Right ventricle myocardium inferior (tissue), 1 donor: ENCODE measurements at places on chromosomes 1 and 21. TPM values are rescaled to one million over a fixed set of nuclear protein-coding genes. Genes with fewer than 3 reads are reported as not detected.

Gene FAM163A
- 0.65 TPM for total RNA-seq

Gene PCAT6
- 0.54 TPM for total RNA-seq

Gene CZIB
- 60.7 TPM for total RNA-seq

Gene BRDT
- not detected for total RNA-seq

Gene TNFSF4
- total RNA-seq, result 1.0 TPM

Gene SLAMF7
- total RNA-seq, result 0.46 TPM

Gene WNT9A
- total RNA-seq, result 0.73 TPM

Gene FCRL6
- total RNA-seq, result 0.57 TPM

Gene ITGB2
- total RNA-seq, result 36.7 TPM

Gene FMN2
- not detected for total RNA-seq

Gene DNAJC28
- 7.6 TPM for total RNA-seq

Gene FCRL3
- 0.24 TPM for total RNA-seq

GRCh38 chr1:36160949-36161485, 5.1 kb downstream of the MAP7D1 start:
- peak; percentile 80 for DNase-seq

- no peak for DNase-seq
Measured at GRCh38 chr1:243294723-243295121, 38.9 kb downstream of the SDCCAG8 start.

GRCh38 chr1:11930571-11931445, 3.7 kb upstream of the PLOD1 start:
- no peak for DNase-seq

- no peak for DNase-seq
Measured at GRCh38 chr1:54548389-54549044, 489 bp downstream of the ACOT11 start.

- DNase-seq, result no peak
Measured at GRCh38 chr1:24486331-24487065, 16.1 kb upstream of the RCAN3 start.

GRCh38 chr1:207335695-207336363, 14.4 kb downstream of the CD55 start:
- DNase-seq, result no peak

- DNase-seq, result no peak
Measured at GRCh38 chr21:16180614-16181013, 450.8 kb downstream of the USP25 start.

- DNase-seq, result no peak
Measured at GRCh38 chr21:44838951-44839350, 21.1 kb upstream of the SUMO3 start.

GRCh38 chr1:2350911-2351655, 40.3 kb downstream of the MORN1 start:
- DNase-seq, result peak; percentile 52

DNA sequence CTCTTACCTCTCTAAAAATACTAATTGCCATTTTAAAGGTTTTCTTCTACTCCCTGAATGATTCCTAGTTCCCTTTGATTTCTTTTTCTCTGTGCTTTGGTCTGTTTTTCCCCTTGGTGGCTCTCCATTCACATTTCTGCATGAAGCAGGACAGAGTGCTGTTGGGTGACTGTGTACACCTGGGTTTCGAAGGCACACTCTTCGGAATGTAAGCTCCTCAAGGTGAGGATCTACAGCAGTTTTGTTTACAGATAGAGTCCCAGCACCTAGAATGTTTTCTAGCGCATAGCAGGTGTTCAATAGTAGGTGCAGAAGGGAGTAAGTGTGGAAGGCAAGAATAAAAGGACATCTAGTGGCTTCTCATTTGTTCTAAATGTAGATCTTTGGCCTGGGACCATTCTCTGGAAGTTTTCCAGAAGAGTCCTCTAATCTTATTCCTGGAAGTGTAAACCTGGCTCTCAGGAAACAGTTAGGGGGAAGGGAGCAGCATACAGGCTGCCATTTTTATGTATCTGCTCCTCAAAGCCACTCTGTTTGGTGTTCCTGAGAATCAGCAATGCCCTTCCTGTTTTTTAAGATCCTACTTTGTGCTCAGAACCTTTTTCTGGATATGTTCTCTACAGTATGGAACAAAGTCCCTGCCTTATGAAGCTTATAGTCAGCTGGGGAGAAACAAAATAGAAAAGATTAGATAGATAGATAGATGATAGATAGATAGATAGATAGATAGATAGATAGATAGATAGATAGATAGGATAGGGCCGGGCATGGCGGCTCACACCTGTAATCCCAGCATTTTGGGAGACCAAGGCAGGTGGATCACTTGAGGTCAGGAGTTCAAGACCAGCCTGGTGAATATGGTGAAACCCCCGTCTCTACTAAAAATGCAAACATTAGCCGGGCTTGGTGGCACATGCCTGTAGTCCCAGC, 22.8 kb upstream of the EFNA1 start:
- no peak for DNase-seq

GRCh38 chr1:69662321-69662720, 94.6 kb downstream of the LRRC7 start:
- DNase-seq, result no peak

- DNase-seq, result no peak
Measured at GRCh38 chr1:2445162-2445822, 30.8 kb upstream of the PLCH2 start.

DNA sequence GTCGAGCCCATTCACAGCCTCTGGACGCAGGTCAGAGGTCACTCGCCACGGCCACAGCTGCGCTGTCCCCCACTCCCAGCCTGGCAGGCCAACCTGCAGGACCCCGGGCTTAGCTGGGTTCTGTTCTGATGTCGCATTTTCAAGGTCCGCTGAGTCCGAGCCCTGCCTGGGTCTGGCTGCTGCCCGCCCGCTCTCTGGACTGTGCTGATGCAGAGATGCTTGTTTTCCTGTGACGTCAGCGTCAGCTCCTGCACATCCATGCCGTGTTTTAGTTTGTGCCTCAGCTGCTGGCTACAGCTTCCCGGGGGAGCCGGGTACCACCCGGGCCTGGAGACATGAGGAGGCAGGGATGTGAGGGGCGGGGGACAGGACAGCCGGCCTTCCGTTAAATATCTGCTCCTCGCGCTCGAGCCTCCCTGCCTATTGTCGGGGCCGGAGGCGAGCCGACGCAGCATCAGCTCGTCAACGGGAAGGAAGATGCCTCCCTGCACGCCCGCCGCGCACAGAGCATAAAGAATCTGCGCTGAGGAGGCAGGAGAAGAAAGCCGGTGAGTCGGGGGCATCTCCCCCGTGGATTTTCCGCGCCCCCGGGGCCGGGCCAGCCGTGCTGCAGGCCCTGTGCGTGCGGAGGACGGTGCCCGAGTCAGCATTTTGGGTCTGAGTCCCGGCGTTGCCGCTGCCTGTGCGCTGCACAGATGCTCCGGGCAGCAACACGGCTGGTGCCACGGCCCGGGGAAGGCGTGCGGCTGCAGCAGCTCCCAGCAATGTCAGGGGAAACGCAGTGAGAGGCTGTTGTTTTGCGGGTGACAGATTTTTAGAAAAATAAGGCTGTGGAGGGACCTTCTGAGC, 23.4 kb downstream of the PRKCZ start:
- peak; percentile 20 for DNase-seq

DNA sequence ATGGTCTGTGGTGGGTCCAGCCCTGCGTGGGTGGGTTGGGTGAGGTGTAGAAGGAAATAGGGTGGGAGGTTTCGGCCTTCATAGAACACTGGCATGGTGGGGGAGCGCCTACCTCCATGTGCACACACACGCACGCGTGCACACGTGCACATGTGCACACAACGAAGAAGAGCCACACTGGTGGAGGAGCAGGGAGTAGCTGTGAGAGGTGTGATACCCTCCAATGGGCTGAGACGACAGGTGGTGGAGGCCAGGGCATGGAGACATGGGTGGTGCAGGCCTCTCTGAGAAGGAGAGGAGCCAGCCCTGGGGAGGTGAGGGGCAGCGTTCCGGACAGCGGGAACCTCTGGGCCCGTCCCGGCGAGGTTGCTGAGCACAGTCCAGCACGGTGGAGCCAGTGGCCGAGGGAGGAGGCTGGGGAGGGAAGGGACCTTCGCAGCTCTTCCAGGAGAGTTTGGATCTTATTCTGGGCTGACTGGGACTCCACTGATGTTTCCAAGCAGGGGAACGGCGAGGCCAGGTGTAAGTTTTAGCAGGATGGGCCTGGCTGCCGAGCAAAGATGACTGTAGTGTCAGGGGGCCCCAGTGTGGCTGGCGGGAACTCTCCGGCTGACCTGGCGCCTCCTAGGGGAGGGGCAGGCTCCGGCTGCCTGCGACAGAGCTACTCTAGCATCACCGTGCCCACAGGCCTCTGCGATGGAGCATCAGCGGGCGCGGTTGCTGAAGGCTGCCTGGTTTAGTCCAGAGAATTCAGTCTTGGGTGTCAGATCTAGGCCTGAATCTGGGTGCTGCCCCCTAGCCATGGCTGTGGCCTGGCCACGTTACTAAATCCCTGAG, 107.2 kb downstream of the ARHGEF10L start:
- DNase-seq, result peak; percentile 43

GRCh38 chr1:171939740-171940139, 98.4 kb downstream of the DNM3 start:
- no peak for DNase-seq

DNA sequence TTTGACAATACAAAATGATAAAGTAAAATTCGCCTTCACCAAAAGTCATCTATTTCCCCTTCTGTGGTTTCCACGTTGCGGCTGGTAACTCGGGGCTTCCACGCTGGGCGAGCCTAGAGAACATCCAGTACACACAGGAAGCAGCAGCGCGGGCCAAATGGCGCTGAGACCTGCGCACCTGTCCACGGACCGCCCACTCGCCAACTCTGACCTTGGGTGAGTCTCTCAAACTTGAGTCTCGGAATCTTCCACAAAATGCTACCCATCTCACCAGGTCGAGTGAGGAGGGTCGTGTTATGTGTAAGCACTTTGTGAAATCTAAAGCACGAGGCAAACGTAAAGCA, 820 bp upstream of the TTF2 start:
- DNase-seq, result peak; percentile 74

GRCh38 chr1:76140227-76140626, 65.7 kb downstream of the ST6GALNAC3 start:
- no peak for DNase-seq

GRCh38 chr1:108117945-108118902, 81.9 kb downstream of the SLC25A24 start:
- DNase-seq, result no peak
